AG04450 (cell line): ENCODE measurements at places on chromosomes 4 and X.

- DNase-seq, result no peak
Observed at GRCh38 chrX:134502686-134503085, 42.7 kb downstream of the HPRT1 start.

DNA sequence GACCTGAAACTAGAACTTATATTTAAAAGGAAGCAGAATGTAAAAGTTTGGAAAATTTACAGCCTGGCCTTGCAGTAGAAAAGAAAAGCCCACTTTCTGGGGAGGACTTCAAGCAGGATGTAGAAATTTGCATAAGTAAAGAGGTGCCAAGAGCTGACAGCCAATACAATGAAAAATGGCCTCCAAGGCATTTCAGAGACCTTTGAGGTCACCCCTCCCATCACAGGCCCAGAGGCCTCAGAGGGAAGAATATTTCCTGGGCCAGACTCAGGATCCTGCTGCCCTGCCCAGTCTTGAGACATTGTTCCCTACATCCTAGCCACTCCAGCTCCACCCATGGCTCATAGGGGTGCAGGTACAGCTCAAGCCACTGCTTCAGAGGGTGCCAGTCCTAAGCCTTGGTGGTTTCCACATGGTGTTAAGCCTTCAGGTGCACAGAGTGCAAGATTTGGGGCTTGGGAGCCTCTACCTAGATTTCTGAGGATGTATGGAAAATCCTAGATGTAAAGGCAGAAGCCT is 518.9 kb upstream of the INTU start:
- no peak for DNase-seq

DNA sequence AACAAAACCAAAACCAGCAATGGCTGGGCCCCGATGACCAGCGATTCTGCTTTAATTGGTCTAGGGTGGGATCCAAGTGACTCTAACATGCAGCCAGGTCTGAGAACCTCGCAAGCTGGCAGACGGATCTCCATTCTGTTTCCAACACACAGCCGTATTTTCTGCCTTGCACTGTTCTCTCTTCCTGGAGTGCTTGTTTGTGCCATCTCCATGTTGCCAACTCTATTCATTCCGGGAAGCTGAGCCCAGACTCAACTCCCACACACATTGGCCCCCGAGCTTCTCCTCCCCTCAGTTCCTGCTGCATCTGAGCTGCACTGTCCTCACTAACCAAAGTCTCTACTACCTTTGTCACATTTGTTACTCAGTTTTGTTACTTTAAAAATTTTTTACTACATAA is 35.6 kb downstream of the GEMIN8 start:
- no peak for DNase-seq

DNA sequence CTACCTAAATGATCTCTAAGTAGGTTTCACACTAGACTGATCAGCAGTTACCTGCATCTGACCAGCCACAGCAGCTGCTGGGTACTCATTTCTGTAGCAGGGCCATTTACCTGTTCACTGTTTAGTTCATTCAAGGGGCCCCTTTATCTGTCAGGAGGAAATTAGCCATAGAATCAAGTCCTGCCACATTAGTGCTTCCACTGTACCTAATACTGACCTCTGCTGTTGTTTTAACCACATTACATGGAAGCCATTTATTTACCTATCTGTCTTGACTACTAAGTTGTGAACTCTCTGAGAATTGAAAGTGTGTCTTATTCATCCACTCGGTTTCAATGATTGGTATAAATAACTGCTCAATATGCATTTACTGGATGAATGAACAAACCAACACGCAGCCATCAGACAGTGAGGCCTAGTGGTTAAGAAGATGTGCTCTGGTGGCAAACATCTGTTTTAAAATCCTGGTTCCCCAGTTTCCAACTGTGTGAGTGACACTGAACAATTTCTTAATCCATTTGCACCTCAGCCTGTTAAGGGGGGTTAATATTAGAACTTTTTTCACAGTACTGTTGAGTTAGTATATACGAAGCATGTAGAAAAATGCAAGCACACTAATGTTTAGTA is 30.0 kb upstream of the ANXA5 start:
- DNase-seq, result no peak

DNA sequence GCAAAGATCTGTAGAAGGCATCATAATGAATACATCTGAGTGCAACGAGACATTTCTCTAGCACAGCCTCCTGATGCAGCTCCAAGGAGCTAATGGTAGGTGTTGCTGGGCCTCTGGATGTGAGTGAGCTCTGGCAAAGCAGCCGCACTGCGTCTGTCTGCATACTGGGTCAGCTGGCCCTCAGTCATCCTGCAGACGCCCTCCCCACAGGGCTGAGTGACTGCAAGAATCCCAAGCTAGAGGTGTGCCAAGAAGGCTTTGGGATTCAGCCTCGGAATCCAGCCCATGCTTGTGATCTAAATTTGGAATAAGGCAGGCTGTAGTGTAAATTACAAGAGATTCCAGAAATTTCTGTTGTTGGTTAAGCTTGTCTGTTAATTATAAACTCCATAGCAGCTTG is 18.5 kb downstream of the HERC3 start:
- no peak for DNase-seq

- DNase-seq, result no peak
Observed at GRCh38 chr4:119493419-119493818, 135.2 kb downstream of the PDE5A start.

- no peak for DNase-seq
Observed at GRCh38 chrX:150032742-150033141, 94.5 kb upstream of the EOLA2 start.

GRCh38 chrX:32280921-32281320 is 930.4 kb downstream of the DMD start:
- no peak for DNase-seq

DNA sequence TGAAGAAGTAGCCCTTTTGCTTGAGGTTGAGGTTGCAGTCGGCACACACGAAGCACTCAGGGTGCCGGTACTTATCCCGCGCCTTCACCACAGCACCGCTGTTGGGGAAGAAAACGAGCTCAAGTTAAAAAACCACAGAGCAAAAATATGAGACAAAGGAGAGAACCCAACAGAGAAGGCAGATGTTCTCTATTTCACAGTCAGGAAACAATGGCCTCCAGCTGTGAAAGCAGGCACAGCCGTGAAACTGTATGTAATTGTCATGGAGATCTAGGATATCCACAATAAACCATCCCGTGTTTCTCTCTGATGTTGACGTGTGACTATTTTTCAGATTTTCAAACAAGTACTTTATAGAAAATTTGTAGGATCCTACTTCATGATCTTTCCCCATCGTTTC is 30.9 kb upstream of the CCDC110 start:
- no peak for DNase-seq

DNA sequence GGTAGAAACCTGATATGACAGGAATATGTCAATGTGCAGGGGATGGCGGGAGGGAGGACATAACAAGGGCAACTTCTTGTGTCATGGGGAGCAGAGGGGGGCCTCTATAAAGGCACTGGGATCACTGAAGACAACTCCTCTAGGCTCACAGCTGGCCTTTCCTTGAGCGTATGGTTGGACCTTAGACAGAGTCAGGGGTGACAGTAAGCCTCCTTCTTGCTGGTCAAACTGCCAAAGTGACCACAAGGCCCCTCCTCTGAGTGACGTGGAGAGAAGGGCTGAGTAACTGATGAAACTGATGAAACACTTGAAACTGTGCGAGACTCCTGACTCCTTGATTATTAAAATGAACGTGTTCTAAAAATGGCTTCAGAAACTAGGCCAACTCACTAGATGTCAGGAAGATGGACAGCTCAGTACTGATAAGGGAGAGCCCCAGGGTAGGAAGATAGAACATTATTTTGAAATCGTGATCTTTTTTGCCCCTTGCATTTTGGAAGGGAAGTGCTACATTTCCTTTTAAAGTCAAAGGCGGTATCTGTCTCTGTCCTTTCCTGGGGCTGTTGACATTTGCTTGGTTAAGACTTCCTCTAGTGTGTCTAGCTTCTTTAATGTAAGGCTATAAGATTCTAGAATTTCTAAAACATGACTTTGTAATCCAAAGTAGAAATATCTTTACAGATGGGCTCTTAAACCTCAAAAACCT is 1.6 kb downstream of the RAB33A start:
- no peak for DNase-seq

- no peak for DNase-seq
Observed at GRCh38 chrX:133213117-133213516, 5.0 kb downstream of the TFDP3 start.

DNA sequence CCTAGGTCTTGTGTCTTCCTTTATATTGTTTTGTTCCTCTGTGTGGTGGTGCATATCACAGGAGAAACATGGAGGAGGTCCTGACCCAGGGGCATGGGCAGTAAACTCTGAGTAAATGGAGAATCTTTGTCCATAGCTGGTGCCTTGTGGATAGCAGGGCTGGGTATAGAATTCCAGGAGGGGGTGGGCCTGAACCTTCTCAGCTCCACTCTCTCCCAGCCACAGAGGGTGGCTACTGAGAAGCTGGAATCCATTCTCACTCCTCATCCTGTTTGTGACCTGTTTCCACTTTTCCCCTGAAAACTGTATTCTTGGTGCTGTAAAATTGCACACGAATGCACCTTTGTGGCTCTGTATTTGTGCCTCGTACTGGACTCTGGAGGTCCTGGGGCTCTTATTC is 47.7 kb upstream of the ADRA2C start:
- DNase-seq, result no peak

DNA sequence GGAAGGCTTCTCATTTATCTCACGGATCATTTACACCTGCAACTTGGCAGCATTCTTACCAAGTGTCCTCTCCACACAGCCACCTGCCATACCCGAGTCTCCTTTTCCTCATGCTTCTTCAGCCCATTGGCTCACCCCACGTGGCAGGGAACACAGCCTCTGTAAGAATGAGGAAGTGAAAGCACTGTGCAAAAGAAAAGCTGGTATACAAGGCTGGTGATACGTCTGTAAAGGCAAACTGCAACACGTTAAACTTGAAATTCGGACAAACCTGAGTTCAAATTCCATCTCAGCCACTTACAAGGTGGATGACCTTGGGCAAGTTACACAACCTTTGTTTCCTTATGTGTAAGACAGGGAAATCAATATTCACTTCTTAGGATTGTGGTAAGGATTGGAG is 164.0 kb upstream of the RASGEF1B start:
- DNase-seq, result no peak

- no peak for DNase-seq
Observed at GRCh38 chr4:52840531-52841370, 21.4 kb upstream of the RASL11B start.

- no peak for DNase-seq
Observed at GRCh38 chrX:138718941-138719340, 7.4 kb upstream of the FGF13 start.

- no peak for DNase-seq
Observed at GRCh38 chr4:7607156-7607910, 172.6 kb upstream of the PSAPL1 start.

DNA sequence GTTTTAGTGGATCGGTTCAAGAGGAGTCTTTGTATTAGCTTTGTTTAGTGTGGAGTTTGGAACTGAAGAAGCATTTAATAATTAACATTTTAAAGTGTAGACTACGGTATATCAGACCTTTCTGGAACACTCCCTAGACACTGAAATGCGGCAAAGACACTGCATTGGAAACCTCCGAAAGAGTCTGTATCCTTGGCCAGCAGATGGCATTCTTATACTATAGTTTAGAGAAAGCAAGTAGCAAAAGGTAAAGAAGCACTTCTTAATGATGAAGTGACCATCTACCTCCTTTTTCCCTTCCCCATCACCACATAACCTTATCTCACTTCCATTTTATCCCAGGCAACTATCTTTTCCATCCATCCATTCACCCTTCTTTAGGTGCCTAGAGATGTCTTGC is 7.6 kb downstream of the FABP2 start:
- no peak for DNase-seq

DNA sequence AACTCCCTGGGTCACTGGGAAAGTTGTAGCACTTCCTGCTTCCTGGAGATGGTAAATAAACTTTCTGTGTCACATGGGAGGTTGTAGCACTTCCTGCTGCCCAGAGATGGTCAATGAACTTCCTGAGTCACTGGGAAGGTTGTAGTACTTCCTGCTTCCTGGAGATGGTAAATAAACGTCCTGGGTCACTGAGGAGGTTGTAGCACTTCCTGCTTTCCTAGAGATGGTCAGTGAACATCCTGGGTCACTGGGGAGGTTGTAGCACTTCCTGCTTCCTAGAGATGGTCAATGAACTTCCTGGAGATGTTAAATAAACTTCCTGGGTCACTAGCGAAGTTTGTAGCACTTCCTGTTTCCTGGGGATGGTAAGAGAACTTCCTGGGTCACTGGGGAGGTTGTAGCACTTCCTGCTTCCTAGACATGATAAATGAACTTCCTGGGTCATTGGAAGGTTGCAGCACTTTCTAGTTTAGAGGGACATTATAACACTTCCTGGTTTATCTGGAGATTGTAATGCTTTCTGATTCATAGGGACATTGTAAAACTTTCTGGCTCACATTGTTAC is 62.3 kb upstream of the CD99 start:
- no peak for DNase-seq
